T follicular helper cell (primary cell): ENCODE measurements at places on chromosomes 12 and 14.

DNA sequence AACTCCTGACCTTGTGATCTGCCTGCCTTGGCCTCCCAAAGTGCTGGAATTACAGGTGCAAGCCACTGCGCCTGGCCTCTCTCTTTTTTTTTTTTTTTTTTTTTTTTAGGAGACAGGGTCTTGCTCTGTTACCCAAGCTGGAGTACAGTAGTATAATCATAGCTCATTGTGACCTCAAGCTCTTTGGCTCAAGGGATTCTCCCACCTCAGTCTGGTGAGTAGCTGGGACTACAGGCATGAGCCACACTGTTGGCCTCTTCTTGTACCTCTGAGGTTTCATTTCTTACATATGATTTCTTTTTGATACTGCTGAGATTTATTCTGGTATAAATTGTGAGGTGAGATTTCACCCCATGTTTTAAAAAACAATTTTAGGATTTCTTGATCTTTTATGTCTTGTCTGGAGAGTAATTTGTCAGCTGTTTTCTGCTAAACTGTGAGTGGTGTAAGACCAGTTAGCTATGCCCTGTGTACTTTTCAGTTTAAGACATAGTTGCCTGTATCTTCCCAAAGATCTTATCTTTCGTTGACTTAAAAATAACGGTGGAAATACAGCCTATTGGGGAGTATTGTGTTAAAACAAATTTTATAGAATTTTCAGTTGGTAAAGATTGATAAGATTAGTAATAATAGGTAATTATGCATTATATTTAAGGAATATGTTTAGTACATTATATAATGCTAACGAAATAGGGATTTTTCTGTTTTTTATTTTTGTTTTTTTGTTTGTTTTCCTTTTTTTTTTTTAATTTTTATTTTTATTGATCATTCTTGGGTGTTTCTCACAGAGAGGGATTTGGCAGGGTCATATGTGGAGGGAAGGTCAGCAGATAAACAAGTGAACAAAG, 31.7 kb downstream of the WDR20 start:
- no peak for DNase-seq

DNA sequence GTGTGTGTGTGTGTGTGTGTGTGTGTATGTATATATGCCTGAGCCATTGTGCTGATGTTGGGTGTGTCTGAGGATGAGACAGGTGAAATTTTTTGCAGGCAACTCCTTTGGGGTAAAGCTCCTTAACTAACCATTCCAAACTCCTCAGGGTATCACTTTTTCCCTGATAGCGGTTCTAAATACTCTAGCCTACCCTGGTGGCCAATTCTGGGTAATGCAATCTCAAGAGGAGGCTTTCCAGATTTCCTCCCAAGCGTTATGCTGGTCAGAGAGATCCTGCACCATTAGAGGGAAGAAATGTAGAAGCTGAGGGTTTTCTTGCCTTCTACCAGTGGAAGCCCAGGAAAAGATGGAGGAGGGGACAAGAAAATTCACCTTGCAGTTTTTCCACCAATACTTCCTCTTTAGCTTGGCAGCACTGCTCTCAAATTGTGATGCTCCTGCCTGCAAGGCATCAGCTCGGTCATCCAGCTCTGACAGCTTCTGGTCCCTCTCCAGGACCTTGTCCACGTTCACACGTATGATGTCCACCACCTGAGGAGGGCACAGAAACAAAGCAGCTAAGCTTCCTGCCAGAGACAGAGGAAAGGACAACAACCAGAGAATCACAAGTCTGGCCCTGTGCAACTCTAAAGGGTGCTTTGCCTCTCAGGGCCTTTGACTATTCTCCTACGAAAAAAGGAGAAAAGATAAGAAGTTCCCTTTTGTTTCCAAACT, 4.9 kb downstream of the VAMP1 start:
- DNase-seq = peak; percentile 38

DNA sequence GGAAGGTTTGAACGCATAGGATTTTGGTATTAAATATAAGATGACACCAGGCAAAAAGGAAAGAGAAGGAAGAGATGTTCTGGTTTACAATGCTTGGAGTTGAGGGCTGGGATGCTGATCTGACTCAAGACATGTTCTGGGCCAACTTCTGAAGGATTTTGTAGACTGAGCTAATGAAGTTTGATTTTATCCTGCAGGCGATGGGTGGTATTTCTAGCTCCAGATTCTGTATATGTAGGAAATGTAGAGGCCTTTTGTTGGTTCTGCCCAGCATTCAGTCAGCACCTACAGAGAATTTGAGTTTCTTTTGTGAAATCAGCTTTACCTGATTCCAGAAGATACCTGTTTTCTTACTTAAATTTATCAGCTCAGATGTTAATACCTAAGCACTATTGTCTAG, 48.2 kb downstream of the VEZT start:
- DNase-seq = no peak

- DNase-seq = no peak
These were observed 56.6 kb downstream of the KCNK10 start for GRCh38 chr14:88266474-88266873.

DNA sequence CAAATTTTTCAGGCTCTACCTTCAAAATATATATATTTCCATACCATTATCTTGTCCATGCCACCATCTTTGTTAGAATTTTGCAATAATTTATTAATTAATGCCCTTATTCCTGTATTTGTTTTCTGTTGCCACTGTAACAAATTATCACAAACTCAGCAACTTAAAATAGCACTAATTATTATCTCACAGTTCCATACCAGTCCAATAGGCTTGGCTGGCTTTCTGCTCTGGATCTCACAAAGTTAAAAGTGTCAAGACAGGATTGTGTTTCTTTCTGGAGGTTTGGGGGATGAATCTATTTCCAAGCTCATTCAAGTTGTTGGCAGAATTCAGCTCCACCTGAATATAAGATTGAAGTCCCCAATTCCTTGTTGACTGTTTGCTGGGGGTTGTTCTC, 58.6 kb upstream of the SLC38A4 start:
- no peak for DNase-seq

GRCh38 chr12:76529226-76529918, 30.2 kb downstream of the OSBPL8 start:
- no peak for DNase-seq
